ENCODE measurements at places on chromosomes 3 and 15.
A peak's percentile ranks its signal among the peaks of the same experiment; 100 is the strongest.

DNA sequence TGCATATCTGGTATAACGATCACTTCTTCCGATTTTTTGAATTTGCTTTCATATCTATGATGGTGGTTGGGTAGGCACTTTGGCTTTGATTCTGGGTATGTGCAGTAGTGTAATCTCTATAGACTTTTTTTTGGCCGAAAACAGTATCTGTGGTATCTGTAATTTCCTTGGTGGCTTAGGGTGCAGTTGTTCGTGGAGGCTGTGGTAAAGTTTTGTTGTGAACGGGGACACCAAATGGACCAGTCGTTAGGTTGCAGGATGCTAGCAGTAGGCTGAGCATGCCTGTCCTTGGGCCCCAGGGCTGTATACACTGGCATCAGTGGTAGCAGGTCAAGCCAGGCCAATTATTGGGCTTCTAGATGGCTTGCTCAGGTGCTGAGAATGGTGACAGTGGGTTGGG is 55.2 kb downstream of the CCDC66 start:
- DNase-seq = no peak

DNA sequence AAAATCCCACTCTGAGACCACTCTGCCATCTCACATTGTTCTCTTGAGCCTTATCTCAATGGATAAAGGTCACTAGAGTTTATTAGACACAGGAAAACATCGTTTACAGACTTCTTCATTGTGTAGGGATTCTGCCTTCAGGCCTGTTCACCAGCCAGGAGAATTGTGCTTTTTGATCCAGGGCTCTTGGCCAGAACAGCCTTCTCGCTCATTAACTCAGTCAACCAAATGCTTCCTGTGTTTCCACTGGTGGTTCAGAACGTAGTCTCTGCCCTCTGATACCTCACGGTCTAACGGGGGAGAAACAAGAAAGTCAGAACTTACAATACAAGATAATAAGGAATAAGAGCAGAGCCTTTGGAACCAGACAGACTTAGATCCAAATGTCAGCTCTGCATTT is 54.2 kb upstream of the TSEN2 start:
- DNase-seq = no peak

- no peak for DNase-seq
These were observed 12.1 kb downstream of the GK5 start for GRCh38 chr3:142213298-142213697.

GRCh38 chr3:29695201-29695600 is 414.3 kb downstream of the RBMS3 start:
- no peak for DNase-seq

DNA sequence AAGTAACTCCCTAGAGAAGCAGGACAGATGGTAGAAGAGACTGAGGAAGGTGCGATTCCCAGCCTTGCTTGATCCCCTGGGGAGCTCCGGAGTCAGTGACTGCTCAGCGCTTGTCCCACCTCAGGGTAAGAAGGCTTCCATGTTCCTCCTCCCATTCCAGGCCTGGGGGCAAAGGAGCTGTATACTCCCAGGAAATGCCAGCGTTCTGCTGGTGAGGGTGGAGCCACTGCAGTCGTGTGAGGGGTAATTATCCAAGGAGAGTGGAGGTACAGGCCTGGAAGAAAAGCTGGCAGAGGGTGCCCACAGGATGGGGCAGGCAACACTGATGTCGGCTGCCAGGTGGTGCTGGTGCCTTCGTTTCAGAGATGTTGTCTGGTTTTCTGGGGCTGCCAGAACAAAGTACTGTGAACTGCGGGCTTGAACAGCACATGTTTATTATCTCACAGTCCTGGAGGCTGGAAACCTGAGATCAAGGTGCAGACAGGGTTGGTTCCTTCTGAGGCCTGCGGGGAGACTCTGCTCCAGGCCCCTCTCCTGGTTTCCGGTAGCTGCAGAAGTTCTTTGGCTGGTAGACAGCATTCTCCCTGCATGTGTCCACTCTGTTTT is 12.1 kb upstream of the APBA2 start:
- DNase-seq = no peak

GRCh38 chr15:26132811-26133210 is 269.7 kb upstream of the ATP10A start:
- DNase-seq = no peak

- DNase-seq = no peak
These were observed 25.5 kb upstream of the ESYT3 start for GRCh38 chr3:138408751-138409570.

- DNase-seq = no peak
These were observed 82.0 kb downstream of the HHLA2 start for GRCh38 chr3:108378153-108378951.

DNA sequence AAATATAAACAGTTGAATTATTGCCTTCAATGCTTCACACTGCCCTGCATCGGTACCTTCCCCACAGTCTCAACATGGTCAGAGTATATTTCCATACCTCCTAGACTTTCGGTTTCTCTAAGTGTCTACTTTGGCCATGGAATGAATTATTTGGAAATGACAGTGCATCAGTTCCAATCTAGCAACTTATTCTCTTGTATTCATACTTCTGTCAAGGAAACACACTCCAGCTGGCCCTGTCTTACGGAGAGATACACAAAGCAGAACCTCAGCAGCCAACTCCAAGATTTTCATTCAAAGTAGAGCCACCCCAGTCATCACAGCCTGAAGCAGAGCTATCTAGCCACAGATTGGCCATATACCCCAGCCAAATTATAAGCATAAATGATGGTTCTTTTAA is 518.4 kb upstream of the UBE2E2 start:
- no peak for DNase-seq

DNA sequence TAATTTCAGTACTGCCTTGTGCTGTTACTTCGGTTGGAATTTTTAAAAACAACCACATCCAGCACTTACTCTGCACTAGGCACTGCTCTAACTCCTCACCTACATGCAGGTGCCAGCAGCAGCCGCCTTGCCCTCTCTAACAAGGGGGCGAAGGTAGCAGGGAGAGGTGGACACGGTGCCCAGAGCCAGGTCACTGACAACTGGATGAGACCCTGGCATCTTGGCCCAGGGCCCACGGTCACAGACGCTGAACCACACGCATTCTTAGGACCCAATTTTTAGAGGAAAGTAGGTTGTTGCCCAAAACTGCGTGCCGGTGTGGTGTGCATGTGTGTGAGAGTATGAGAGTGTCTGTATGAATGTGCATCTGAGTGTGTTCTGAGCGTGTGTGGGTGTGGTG is 63.4 kb upstream of the GATA2 start:
- no peak for DNase-seq

- DNase-seq = no peak
These were observed 61.5 kb downstream of the OSBPL10 start for GRCh38 chr3:31919528-31919927.

DNA sequence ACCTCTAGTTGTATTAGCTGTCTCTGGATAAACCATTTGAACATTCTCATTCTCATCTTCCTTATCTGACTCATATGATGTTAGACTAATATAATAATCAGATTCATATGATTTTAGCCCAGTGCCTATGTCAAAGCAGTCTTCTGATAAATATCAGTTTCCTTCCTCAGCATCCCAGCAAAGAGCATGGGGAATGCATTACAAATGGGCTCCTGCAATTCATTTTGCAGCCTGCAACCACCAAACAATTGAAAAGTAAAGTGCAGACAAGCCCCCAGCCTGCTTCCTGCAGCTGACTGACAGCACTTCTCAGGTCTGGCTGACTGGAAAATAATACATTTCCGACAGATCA is 78.2 kb upstream of the STAC start:
- no peak for DNase-seq

DNA sequence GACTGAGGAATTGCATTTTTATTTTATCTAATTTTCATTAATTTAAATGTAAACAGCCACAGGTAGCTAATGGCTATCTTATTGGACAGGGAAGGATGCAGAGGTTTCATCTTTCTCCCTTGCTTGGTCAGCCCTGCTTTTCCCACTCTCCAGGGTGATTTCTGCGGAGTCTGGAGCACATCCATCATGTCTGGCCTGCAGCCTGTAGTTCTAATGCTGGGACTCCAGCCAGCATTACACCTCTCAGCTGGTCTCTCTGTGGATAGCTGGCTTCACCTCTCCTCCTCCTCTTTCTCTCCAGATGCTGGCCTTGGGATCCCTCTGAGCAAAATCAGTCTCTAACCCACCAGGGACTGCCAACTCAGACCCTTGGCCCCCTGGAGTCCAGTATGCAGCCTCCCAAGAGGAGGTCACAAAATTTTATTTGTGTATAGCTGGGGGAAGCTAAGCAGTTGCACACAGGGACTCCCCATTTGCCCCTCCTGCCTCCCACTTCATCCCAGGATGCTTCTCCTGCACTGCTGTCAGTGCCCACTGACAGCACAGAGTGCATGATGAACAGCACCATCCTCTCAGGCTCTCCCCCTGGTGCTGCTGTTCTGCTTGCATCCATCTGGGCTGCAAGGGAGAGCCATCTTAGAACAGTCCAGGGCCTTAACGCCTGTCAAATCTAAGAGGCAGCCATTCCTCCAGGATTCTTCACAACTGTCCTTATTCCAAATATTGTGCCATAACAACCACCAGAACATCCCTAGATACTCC is 1.7 kb downstream of the BFSP2 start:
- DNase-seq = no peak

DNA sequence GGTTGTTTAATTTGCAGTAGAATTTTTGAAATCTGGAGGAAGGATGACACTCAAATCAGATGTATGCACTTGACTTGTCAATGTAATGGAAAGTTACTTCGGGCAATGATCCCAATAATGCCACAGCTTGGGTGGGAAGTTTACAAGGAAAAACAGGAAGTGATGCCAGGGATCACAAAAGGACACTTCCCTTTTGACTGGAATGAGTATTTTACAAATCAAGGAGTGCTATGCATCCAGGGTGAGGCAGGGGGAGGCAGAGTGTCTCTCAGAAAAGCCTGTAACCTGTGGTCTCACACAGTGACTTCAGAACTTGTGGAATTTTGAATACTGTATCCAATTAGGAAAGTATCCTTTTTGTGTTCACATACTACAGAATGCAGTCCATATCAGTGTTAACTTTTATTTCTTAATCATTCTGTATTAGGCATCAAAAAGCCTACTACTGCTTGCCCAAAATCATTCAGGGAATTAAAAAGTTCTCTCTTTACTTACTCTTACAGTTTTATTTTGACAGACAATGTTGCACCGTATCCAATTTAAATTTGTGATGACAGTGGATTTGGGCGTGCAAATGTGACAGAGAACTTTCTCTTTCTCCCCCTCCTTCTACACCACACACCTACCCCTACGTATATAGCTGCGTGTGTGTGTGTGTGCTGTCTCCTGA is 445.1 kb downstream of the MECOM start:
- peak; percentile 65 for DNase-seq

DNA sequence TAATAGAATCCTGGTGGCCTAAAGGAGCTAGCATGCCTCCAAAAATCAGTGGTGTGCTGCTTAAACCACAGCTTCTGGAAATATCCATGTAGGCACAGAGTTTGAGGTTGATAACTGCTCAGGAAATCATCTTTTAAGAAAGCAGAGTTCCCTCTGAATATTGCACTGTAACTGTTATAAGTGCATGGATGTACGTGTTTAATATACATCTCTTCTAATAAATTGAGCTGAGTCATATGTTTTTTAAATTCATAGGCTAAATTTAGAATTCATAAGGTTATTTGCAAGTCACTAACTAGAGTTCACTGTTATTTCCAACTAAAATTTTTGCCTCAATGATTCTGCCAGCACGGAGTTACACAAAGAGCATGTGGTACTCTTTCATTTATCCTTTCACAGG is 68.9 kb downstream of the MYH15 start:
- DNase-seq = no peak

GRCh38 chr3:9825451-9826040 is 15.5 kb downstream of the TTLL3 start:
- DNase-seq = no peak

DNA sequence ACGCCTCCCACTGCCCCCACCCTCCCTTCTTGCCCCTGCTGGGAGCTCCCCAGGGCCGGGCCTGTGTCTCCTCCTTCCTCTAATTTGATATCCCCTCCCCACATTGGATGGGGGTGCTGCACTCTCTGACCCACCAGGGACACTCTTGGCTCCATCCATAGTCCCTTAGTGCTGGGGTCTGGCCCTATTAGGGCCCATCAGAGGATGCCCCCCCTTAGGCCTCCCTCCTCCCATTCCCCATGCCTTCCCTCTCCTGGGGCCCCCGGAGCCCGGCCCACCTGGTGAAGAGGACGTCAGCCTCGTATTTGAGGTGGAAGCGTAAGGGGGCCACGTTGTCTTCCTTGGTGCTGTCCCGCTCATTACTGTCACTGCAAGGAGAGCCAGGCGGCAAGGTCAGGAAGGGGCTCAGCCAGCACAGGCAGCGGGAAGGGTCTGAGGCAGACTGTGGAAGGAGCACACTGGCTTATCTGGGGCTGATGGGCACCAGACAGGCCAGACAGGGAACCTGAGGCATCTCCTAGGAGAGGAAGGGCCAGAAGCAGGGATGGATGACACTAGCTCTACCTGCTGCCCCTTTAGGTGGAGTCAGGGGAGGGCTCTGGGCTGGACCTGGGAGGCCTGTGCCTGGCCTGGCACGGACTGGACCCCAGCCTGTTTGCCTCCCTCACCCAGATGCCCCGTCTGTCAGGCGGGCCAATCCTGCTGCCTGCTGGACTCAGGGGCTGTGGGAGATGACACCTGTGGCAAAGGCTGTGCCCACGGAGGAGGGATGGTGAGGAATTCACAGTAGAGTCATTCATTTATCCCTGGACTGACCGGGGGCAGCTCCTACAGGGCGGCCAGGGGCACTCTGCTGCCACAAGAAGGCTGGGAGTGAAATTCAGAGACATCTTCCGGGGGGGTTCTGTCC is 36.2 kb downstream of the FEM1B start:
- no peak for DNase-seq

GRCh38 chr3:43844757-43845156 is 154.0 kb downstream of the ABHD5 start:
- no peak for DNase-seq

GRCh38 chr3:109715707-109716106 is 378.4 kb upstream of the DPPA4 start:
- no peak for DNase-seq

DNA sequence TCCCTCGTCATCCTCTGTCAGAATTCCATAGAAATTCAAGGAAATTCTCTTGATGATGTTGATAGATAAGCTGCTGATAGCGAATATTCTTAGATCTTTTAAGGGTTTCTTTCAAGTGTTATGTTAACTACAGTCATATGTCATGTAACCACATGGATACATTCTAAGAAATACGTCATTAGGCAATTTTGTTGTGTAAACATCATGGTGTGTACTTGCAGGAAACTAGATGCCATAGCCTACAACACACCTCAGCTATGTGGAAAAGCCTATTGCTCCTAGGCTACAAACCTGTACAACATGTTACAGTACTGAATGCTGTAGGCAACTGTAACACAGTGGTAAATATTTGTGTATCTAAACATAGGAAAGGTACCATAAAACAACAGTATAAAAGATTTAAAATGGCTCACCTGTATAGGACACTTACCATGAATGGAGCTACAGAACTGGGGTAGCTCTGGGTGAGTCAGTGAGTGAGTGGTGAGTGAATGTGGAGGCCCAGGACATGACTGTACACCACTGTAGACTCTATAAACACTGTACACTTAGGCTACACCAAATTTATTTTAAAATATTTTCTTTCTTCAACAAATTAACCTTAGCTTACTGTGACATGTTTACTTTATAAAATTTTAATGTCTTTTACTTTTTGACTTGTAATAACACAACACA is 34.6 kb downstream of the GLDN start:
- DNase-seq = no peak
